NCI-H524 (cell line): ENCODE measurements at places on chromosomes 2 and 18.

DNA sequence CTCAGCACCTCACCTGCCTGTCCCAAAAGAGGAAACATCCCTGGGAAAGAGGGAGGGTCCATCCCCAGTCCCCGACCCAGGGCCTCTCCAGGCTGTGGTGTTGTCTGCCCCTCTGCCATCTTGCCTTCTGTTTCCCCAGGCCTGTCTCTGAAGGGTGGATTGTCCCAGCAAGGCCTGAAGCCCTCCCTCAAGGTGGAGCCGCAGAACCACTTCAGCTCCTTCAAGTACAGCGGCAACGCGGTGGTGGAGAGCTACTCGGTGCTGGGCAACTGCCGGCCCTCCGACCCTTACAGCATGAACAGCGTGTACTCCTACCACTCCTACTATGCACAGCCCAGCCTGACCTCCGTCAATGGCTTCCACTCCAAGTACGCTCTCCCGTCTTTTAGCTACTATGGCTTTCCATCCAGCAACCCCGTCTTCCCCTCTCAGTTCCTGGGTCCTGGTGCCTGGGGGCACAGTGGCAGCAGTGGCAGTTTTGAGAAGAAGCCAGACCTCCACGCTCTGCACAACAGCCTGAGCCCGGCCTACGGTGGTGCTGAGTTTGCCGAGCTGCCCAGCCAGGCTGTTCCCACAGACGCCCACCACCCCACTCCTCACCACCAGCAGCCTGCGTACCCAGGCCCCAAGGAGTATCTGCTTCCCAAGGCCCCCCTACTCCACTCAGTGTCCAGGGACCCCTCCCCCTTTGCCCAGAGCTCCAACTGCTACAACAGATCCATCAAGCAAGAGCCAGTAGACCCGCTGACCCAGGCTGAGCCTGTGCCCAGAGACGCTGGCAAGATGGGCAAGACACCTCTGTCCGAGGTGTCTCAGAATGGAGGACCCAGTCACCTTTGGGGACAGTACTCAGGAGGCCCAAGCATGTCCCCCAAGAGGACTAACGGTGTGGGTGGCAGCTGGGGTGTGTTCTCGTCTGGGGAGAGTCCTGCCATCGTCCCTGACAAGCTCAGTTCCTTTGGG lies 47.2 kb downstream of the BOLA3 start:
- DNase-seq = no peak

DNA sequence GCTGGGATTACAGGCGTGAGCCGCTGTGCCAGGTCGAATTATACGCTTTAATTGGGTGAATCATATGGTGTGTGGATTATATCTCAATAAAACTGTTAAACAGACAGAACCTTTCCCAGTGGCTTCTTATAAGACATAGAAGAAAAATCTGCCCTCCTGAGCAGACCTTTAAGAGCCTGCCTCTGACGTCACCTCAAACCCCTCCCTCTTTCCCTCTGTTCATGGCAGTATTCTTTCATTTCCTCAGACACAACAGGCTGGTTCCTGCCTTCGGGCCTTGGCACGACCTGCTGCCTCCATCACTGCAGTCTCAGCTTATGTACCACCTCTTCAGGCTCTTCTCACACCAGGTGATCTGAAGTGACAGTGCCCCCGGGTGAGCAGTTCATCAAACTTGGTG lies 14.0 kb upstream of the PDIA6 start:
- DNase-seq = no peak

- no peak for DNase-seq
Observed at GRCh38 chr2:219368690-219369191, 19.0 kb downstream of the DNPEP start.

- no peak for DNase-seq
Observed at GRCh38 chr2:10273215-10274175, 29.2 kb upstream of the HPCAL1 start.

DNA sequence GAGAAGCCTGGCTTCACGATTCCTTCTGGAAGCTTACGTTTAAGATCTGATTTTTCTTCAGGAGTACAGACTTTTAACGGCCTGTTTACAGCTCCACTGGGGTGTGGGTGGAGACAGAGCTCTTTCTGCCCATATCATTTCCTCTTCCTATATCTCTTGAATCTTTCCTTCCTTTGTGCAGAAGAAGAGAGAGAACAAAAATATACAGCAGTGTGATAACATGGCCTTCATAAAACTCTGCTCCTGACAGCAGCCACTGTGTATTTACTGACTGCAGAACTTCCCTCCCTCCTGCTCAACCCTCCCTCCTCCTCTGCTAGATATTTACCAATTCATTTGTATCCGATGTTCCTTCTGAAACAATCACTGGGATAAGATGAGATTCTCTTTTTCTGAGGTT lies 34.1 kb upstream of the REEP1 start:
- no peak for DNase-seq

- no peak for DNase-seq
Observed at GRCh38 chr2:239599299-239599698, 198.5 kb upstream of the HDAC4 start.

DNA sequence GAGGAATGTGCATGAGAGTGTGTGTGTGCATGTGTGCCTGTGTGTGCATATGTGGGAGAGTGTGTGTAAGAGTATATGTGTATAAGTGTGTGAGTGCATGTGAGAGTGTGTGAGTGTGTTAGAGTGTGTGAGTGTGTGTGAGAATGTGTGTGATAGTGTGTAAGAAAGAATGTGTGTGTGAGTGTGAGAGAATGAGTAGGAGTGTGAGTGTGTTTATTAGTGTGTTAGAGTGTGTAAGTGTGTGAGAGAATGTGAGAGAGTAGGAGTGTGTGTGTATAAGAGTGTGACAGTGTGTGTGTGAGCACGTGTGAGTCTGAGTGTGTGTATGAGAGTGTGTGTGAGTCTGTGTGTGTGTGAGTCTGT lies 21.2 kb downstream of the GYPC start:
- no peak for DNase-seq

DNA sequence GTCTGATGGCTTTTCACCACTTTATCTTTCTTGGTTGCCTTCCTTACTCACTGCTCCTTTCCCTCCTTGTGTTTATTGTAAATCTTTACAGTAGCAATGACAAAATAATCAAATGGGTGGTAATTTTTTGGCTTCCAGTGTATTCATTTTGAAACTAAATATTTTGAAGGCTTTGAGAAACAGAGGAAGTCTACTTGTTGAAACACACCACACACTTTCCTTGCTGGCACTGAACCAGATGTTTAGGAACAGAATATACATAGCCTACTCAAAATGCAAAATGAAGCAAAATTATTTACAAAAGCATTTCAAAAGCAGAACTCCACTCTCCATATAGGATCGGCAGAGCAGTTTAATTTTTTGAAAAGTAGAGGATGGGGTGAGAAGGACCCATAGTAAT lies 189.8 kb downstream of the LTBP1 start:
- no peak for DNase-seq

GRCh38 chr2:216887138-216887537 lies 27.3 kb upstream of the TNP1 start:
- no peak for DNase-seq

DNA sequence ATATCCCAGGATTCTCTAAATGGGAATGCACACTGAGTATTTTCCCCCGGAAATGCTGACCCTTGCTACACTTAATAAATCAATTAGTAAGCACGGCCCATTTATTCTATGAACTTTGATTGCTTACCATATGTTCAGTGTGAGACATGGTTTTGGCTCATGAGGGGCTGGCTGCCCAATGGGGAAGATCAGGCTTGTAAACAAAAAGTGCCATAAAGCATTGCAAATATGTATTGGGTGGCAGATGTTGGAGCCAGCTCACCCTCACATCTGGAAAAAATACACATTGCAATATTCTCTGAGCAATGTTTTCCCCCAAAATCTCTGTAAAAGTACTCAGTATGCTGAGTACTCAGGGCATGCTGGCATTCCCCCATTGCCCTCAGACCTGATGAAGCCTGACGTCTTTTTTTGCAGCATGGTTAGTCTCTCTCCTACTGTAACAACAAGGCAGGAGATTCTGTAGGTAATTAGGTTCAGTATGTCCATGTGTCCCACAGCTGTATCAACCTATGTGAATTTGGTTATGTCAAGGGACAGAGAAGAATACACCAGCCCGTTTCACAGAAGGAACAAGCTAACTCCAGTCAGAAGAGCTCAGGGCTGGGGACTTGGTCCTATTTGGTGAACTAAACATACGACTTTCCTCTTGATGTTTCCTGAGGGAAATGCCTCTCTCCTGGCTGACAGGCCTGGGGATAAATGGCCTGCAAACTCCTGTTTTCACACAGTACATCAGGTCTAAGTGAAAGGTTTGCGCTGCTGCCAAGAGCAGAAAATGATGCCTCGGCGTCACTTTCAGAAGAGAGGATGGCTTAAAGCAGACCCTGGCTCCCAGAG lies 202.4 kb downstream of the INSIG2 start:
- DNase-seq = no peak
